ENCODE measurements at places on chromosomes 5 and 9.

DNA sequence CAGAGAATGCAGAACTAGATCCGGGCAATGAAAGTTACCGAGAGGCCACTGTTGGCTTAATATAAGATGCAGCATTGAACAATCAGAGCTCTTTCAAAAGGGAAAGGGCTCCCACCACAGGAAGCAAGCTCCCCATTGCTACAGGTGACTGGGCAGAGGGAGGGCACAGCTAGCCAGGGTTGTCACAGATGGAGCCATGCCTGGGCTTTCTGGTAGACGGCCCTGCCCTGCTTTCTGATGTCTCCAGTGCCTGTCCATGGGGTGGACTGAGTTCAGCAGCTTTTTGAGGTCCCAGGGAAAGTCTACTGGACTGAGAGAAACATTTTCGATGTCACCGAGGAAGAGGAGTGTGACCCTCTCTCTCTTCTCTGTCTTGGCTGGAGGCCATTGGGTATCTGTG, 14.1 kb downstream of the RGS3 start:
- no peak for DNase-seq

- DNase-seq = no peak
These were observed 24.0 kb downstream of the HSPA4 start for GRCh38 chr5:133075572-133076536.

DNA sequence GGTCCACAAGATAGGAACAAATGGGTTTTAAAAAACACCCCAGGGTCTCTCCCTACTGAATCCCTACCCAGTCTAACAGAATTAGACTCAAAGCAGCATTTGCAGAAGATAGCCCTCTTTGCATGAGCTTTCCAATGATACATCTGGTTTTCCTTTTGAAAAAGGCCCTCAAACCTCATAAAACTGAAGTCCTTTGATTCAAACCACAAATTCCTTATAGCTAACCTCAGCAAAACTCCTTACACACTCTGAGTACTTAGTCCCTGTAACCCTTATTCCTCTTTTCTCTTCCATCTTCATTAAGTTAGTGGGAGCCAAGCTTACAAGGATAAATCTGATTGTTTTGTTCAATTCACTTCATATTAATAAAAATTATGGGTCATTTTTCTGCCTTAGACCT, 90.5 kb upstream of the TNC start:
- DNase-seq = no peak

GRCh38 chr9:12846035-12846434, 71.2 kb downstream of the LURAP1L start:
- DNase-seq = no peak

- no peak for DNase-seq
These were observed 28.7 kb downstream of the CAST start for GRCh38 chr5:96690861-96691260.

DNA sequence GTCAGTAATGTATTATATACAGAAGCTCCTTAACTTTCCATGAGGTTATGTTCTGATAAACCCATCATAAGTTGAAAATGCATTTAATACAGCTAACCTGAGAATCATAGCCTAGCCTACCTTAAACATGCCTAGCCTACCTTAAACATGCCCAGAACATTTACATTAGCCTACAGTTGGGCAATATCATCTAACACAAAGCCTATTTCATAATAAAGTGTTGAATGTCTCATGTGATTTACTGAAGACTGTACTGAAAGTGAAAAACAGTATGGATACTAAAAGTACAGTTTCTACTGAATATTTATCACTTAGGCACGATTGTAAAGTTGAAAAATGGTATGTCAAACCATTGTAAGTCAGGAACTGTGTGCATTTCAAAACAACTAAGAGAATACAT, 1.6 kb downstream of the GM2A start:
- no peak for DNase-seq

DNA sequence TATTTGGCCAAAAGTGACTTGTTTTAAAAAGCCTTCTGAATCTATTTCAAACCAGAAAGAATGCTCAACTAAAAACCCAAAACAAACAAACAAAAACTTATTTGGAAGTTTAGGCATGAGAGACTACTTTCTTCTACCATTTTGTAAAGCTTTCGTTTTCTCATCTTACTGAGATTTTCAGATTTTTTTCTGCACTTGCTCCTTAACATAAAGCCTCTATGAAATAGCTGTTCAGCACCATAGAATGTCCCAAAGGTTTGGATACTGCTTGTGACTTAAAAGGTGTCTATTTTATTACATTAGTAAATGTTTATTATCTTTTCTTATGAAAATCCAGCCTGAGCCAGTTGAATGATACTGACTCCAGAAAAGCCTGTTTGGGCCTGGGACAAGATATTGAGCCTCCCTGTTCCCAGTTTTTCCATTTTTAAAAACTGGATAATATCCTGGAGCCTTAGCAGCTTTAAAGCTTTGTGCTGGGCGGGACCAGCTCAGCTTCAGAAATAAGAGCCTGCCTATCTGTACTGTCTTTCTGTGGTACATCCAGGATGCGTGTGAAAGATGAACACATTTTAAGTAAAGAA, 292.6 kb downstream of the ZSWIM6 start:
- DNase-seq = no peak

Measured in stimulated activated CD4-positive, alpha-beta T cell treated with anti-CD3 and anti-CD28 coated beads, Interleukin-2, amount 100 ng/mL, for 24 hours (primary cell).